Fibroblast of skin of left biceps (primary cell): ENCODE measurements at places on chromosomes 11 and 22.

DNA sequence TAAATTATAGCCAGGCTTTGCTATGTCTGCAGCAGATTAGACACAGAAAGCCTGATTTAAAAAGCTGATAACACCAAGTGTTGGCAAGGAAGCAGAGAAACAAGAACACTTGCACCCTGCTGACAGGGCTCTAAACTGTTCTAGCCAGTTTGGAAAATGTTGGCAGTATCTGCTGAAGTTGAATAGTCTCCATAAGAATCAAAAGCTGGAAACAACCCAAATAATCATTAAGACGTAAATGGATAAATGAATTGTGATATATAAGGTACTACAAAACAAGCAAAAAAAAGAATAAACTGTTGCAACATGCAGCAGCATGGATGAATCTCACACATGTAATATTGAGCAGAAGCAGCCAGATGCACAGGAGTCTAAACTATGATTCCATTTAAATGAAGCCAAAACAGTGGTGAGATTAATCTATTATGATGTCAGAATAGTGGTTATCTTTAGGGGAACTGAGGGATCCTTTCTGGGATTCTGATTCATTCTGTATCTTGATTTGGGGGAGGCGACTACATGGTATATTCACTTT lies 40.4 kb upstream of the ADORA2A start:
- DNase-seq = peak; percentile 25

GRCh38 chr11:119284344-119285157 lies 32.4 kb downstream of the MCAM start:
- DNase-seq = no peak

GRCh38 chr11:76577921-76578653 lies 92.5 kb downstream of the LRRC32 start:
- DNase-seq = no peak

GRCh38 chr11:69010964-69011623 lies 2.0 kb downstream of the MRGPRF start:
- DNase-seq = peak; percentile 51

DNA sequence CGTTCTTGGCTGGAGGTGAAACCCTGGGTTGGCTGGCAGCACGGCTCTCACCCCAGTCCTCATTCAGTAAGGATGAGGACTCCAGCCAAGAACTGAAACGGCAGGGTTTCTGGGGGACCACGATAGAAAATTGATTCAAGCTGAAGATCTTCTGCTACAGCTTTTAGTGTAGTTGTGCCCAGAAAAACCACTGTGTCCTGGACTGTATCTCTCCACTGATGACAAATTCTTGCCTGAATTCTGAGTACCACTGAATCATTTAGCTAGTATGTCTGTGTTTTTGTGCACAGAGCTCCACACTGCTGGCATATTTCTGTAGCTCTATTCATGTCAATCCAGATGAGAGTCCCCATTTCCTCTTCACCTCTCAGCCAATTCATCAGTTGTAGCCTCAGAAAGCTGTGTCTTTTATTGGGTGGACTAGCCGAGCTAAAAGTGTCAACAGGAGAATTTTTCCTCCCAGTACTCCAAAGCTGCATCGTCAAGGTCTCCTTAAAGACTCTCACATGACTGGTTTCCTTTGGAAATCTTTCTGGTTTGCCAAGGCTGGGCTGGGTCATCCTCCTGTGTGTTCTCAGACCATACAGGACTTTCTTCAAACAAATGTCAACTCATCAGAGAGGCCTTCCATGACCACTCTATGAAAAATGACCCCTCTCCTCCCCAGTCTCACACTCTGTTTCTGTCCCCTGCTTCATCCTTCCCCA lies 144.6 kb downstream of the LDLRAD3 start:
- no peak for DNase-seq

DNA sequence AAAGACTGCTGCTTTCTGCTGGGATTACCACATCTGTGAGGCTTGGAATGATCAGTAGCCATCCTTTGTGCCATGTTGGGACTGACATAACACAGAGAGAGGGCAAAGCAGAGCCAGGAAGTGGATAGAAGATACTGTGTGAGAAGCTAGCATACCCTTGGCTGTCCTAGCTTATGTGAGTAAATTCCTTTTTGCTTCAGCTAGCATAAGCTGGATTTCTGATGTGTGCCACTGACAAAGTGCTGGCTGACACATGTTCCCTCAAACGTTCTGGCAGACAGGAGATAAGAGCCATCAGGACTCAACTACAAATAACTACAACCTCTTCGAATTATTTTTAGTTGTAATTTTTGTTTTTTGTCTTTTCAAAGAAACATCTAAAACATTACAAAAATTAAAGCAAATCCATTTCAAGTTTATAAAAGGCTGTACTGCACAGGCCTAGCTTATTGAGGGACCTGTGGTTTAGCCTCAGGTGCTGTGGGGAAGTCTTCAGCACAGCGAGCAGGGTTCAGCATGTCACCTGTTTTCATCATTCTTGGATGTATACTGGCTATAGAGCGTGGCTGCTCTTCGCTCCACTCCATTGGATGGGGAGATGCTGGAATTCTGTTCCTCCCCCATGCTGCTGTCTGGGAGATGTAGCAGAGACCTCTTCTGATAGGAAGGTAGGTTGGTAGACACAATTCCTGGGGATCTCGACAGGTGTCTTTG lies 120.9 kb downstream of the SWAP70 start:
- DNase-seq = no peak

GRCh38 chr11:134267461-134267860 lies 8.7 kb upstream of the GLB1L3 start:
- DNase-seq = no peak

DNA sequence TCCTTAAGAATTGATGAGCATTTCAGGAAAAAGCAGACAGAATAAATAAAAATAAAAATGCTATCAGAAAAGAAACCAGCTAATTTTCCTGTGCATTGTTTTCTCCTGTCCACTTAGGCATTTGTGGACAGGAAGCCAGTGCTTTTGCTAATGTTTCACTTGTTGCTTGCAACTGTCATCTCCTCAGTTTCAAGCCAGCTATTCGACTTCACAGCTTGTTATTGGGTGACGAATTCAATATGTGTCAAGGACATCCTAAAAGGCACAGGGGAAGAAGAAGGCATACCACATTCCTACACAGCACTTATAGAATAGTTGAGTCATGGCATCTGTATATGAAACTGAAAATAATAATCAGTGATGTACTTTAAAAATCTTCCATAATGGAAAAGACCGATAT lies 530.6 kb upstream of the KIRREL3 start:
- DNase-seq = no peak

DNA sequence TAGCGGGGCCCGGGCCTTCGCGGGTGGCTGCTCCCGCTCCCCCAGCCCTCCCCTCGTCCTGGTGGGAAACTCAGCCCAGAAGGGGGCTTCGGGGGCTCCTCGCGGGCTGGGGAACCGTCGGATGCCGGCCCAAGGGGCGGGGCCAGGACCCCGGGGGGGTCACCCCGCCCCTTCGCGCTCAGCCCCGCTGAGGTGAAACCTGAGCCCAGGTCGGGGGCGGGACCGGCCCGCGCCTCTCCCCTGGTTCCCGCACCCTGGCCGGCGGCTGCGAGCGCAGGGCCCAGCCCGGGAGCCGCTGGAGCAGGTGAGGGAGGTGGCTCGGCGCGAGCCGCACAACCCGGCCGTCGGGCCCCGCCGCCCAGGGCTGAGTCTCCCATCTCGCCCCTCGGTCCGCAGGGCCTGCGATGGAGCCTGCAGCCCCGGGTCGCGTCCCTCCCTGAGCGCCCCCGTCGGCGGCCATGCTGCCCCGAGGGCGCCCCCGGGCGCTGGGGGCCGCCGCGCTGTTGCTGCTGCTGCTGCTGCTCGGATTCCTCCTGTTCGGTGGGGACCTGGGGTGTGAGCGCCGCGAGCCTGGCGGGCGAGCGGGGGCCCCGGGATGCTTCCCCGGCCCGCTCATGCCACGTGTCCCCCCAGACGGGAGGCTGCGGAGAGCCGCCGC lies at the start of gene LARGE2:
LARGE2 (plus strand) TSS at position 232 of the 658 bp plus-strand sequence; CDS start at position 459, 227 bp downstream.
- no peak for DNase-seq

DNA sequence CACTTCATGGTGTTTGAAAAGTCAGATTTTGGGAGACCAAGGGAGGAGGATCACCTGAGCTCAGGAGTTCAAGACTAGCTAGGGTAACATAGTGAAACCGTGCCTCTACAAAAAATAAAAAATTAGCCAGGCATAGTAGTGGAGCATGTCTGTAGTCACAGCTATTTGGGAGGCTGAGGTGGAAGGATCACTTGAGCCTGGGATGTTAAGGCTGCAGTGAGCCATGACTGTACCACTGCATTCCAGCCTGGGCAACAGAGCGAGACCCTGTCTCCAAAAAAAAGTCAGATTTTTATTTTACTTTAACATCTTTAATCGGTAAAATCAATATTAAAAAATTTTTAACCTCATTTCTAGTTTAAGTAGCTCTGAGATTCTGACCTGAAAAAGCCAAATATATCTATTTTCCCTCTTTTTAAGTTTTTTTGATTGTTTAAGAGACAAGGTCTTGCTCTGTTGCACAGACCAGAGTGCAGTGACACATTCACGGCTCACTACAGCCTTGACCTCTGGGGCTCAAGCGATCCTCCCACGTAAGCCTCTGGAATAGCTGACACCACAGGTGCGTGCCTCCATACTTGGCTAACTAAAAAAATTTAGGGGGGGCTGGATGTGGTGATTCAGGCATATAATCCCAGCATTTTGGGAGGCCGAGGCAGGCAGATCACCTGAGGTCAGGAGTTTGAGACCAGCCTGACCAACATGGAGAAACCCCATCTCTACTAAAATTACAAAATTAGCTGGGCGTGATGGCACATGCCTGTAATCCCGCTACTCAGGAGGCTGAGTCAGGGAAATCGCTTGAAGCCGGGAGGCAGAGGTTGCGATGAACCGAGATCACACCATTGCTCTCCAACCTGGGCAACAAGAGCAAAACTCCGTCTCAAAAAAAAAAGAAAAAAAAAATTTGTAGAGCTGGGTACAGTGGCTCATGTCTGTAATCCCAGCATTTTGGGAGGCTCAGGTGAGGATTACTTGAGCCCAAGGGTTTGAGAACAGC lies 48.4 kb downstream of the SFI1 start:
- no peak for DNase-seq

DNA sequence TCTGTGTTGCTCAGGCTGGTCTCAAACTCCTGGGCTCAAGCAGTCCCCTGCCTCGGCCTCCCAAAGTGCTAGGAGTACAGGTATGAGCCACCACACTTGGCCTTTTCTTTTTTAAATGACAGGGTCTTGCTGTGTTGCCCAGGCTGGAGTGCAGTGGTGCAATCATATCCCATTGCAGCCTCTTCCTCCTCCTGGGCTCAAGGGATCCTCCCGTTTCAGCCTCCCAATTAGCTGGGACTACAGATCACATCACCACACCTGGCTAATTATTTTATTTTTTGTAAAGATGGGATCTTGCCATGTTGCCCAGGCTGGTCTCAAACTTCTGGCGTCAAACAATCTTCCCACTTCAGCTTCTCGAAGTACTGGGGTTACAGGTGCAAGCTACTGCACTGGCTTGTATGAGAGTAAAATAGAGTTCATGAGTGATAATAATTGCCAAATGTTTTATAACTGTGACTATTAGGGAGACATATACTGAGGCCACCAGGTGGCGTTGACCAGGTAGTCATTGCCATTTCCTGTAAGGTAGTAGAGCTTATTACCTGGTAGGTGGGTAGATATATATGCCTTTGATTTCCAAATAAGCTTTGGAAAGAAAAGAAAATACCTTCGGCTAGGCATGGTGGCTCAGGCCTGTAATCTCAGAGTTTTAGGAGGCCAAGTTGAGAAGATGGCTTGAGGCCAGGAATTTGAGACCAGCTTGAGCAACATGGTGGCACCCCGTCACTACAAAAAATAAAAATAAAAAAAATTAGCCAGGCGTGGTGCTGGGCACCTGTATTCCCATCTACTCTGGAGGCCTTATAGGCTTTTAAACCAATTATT lies 5.4 kb downstream of the FDX1 start:
- DNase-seq = no peak
